ENCODE measurements at places on chromosomes 11 and 22. TPM values are rescaled to one million over a fixed set of nuclear protein-coding genes. Genes with fewer than 3 reads are reported as not detected.
A peak's percentile ranks its signal among the peaks of the same experiment; 100 is the strongest.

OR10W1 gene
- total RNA-seq = not detected

DTX4 gene
- 4.6 TPM for total RNA-seq

MS4A6E gene
- total RNA-seq = not detected

DNA sequence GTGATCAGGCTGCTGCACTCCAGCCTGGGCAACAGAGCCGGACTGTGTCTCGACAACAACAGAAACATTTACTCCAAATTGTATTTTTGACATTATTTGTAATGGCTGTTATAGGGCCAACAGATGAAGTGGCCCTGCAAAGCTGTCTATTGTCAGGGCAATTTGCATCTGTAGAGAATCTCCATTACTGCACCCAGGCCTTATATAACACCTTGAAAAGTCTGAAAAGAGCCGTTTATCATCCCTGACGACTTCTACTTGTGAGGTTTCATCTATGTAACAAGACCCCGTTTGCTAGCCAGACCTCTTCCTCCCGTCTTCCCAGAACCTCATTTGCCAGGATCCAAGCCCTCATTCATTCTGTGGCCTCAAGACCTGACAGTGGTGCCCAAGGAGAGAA lies 9.1 kb upstream of the CTTN start:
- DNase-seq = no peak

SLC25A45 gene
- total RNA-seq = 7.0 TPM

GAL gene
- total RNA-seq = 11.3 TPM

DNA sequence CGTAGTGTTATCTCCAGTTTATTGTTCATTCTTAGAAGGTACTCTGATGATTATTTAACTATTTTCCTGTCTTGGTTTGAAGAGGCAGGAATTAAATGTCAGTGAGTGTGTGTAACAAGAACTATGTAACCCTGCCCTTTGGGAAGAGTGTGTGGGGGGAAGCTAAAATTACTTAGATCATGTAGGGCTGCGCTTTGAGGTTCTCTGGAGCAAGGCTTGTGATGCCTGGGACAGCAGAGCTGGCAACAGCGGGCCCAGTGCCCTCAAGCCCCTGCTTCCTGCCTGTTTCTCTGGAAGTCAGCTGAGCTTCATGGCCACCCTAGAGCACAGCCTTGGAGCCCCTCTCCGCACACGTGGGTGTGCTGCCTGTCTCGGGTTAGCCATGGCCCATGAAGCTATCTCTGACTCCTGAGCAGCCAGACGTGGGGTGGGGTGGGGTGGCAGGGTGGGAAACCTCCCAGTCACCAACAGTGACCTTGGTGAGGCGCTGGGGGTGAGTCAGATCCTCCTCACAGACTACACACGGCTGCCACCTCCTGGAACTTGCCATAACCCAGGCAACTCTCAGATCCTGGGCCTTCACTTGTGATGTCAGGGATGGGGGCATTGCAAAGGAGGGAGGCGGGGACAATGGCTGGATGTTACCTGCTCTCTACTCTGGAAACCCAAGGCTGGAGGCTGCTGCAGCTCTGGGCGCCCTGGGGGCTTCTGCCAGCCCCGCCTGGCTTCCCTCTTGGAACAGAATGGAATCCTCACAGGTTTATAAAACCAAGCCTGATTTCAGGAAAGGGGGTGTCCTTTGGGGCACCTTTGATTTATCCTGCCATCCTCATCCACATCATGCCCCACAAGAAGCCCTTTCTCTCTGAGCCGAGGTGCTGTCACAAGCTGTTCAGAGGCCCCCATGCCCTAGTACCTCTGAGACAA lies 88.6 kb downstream of the SNX19 start:
- DNase-seq = peak; percentile 72

DNA sequence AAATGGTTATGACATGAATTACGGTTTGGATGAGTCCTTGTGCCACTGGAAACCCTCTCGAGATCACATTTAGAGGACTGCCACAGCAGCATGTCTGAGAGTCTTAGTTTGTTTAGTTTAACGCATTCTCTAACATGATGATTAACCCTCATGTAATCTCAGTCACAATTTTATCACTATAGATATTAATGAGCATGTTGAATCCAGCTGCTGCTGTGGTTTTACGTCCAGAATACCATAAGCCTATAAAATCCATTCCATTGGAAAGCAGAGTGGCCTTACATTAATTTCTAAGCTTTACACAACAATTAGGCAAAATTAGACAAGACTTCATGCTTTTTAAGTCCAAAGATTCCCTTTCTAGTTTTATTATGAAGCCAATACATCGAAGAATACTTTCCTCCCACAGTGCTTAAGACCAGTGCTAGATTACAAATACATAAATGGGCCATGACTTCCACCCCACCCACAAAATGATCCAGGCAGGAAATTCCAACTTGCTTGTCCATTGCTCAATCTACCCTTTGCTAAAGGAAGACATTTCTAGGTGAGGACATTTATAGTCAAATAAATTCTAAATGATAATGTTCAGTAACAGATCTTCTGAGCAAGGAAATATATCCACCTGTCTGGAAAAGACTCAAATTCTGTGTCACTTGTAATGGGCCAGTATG lies 3.5 kb upstream of the ELMOD1 start:
- peak; percentile 77 for DNase-seq

- DNase-seq = no peak
Measured at GRCh38 chr11:133173810-133174412, 358.4 kb downstream of the OPCML start.

VPREB3 gene
- total RNA-seq = not detected

PRR5L gene
- total RNA-seq = 23.7 TPM

DNA sequence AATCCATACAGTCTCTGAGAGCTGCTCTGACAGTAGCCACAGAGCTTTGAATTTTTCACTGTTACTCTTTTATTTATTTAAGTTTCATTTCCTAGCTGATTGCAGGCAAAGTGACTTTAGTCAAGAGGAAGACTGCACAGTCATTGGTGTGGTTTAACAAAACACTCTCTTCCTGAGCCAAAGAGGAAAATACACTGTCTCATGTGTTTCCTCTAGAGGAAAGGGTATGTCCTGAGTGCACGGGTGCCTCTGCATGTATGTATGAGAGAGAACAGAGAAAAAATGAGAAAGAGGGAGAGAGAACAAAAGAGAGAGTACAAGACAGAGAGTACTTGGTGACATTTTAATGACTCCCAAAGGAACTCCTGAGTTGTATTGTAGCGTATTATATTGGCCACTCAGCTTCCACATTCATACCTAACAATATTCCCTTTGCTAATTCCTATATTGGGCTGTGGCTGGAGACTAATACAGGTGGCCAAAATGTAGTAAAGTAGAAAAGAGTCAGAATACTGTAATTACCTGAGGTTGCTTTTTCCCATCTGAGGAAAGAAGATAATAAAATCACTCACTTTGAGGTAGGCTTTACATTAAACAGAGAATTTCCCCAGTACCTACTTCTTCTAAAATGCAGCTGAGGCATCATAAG lies at the start of gene OR4D9:
OR4D9 (plus strand) TSS at position 599 of the 649 bp plus-strand sequence. CDS start 3,374 bp downstream, outside the sequence.
- no peak for DNase-seq

SCGB2A2 gene
- total RNA-seq = not detected

OR52I1 gene
- not detected for total RNA-seq

SLC43A1 gene
- 4.1 TPM for total RNA-seq

- DNase-seq = peak; percentile 45
Measured at GRCh38 chr11:3939651-3940190, 84.3 kb downstream of the STIM1 start.

- no peak for DNase-seq
Measured at GRCh38 chr11:46696212-46696558, 4.2 kb downstream of the ARHGAP1 start.

CYTH4 gene
- not detected for total RNA-seq

DNA sequence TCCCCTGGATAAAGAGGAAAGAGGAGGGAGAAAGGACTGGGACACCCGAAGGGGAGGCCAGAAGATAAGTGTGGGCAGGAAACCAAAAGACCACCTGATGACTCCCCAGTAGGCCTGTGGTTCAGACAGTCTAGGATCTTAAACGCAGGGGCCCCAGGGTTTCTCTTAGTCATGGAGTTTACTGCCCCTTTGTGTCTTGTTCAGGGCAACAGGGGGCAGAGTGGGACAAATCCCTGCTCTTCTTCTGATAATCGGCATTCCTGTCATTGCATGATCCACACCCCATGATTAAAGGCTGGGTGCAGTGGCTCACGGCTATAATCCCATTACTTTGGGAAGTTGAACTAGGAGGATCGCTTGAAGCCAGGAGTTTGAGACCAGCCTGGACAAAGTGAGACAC lies 4.7 kb upstream of the TMPRSS13 start:
- no peak for DNase-seq

DNA sequence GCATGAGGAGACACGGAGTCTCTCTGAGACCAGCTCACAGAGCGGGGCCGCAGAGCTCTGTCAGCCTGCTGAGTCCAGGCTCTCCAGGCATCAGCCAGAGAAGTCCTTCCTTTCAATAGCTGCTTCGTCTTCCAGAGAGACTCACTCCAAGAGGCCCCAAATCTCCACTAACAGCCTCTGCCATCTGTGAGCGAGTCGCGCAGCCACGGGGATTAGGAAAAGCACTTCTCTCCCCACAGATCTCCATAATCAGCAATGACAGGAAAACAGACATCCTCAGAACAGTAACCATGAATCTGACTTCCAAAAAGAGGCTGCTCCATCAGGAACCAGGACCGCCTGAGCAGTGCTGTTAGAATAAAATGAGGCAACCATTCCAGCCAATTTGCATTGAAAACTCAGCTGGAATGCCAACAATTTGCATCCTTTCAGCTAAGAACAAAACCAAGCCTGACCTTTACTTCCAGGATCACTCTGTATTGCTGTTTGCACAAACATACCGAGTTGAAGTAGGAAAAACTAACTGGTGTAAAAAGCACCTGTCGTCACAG lies 65.4 kb downstream of the SMCO4 start:
- DNase-seq = no peak

DNA sequence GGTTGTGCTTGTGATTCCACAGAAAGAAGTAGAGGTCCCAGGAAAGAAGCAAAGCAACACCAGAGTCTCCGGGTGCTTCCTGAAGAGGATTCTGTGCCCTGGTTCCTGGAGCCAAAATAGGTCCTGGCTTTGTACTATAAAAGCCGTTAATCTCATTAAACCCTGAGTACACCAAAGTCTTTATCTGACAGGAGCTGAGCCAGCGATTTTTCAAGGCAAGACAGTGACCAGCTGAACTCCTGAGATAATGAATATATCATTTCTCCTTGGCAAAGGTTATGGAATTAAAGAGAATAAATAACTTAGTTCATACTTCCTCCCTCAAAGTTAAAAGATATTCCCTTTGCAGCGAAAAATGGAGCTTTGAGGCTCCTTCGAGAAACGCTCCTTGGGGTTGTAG lies 5.2 kb downstream of the TMEM138 start:
- DNase-seq = no peak

All from HFFc6 (cell line).